ENCODE measurements at places on chromosomes 5 and 9.

GRCh38 chr5:138629392-138629791, 54.2 kb upstream of the HSPA9 start:
- no peak for DNase-seq

- DNase-seq: no peak
These were observed 108.3 kb upstream of the ADAMTSL1 start for GRCh38 chr9:18365651-18366050.

DNA sequence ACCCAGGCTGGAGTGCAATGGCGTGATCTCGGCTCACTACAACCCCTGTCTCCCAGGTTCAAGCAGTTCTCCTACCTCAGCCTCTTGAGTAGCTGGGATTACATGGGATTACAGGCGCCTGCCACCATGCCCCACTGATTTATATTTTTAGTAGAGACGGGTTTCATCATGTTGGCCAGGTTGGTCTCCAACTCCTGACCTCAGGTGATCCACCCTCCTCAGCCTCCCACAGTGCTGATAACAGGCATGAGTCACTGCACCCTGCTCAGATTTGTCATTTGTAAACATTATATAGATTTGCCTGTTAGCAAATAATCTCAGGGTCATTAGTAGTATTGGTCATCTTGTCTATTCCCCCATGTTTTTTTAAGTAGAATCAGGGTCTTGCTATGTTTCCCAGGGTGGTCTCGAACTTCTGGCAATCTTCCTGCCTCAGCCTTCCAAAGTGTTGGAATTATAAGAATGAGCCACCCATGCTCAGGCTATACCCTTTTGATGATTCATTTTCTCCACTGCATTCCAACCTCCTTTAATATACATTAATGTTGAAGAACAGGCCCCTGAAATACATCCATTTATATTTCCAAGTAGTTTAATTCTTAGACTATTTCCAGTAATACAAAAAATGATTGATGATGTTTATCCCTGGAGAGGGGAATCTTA, 17.3 kb downstream of the CENPH start:
- no peak for DNase-seq

DNA sequence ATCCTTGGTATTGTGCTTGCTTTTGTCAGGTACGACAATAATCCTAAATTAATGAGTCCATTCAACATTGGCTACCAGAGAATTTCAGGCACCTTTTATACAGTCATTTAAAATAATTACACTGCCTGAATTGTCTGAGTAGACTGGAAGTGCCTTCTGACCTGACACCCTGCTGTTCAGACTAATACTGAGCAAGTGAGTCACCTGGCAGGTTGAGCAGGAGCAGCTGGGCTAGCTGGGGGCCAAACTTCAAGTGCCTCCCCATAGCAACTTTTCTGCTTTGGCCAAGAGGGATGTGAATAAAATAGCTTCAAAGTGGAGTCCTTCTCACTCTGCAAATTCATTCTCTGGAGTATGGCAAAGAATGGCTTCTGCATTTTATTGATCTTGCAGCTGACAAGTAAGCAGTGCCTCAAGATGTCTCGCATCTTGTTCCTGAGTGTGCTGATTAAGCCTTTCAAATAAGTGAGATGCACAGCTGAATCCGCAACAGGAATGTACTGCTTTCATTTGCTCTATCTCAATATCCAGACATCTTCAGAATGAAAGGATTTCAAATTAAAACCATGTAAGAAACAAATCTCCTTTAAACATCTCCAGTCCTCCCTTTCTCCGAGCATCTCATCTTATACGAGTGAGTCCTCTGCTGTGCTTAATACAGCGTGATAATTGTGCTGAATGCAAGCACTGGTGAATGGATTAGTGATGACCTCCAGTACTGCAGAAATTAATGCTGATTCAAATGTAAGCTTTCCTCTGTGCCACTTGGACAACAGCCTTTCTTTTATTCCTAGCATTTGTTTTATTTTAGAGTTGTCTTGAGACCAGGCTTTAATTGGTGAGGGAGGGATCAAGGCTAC, 271.2 kb downstream of the EDIL3 start:
- no peak for DNase-seq

DNA sequence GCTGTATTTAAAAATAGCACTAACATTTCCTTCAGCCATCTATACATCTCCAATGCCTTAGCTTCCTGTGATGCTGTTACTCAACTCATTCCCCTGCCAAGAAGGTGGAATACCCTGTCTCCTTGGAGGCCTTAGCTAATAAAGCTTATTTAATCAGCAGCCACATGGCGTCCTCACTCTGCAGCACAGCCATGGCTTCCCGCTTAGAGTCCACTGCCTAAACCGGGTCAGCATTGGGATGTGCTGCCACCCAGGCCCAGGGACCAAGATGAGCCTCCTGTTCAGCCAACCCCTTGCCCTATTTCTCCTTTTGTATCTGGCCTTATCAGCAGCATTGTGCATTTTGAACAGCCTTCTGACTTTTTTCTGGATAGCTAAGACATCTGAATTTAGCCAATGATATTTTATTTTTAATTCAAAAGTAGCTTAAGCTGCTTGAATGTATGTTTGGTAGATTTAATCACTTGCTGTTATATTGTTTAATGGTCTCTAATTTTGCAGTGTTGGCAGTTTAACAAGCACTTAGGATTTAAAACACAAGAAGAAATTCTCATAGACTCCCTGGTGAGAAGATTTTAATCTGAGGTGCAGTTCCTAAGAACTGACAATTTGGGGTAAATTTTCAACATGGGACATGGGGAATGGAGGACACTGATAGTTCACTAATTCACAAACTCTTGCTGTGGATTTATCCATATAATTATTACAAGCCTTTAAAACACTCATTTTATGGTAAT, 113.0 kb downstream of the RPS23 start:
- DNase-seq: no peak

- DNase-seq: no peak
These were observed 16.5 kb downstream of the DNAJA1 start for GRCh38 chr9:33041432-33042188.

GRCh38 chr5:66406761-66407336, 189.3 kb upstream of the MAST4 start:
- no peak for DNase-seq

DNA sequence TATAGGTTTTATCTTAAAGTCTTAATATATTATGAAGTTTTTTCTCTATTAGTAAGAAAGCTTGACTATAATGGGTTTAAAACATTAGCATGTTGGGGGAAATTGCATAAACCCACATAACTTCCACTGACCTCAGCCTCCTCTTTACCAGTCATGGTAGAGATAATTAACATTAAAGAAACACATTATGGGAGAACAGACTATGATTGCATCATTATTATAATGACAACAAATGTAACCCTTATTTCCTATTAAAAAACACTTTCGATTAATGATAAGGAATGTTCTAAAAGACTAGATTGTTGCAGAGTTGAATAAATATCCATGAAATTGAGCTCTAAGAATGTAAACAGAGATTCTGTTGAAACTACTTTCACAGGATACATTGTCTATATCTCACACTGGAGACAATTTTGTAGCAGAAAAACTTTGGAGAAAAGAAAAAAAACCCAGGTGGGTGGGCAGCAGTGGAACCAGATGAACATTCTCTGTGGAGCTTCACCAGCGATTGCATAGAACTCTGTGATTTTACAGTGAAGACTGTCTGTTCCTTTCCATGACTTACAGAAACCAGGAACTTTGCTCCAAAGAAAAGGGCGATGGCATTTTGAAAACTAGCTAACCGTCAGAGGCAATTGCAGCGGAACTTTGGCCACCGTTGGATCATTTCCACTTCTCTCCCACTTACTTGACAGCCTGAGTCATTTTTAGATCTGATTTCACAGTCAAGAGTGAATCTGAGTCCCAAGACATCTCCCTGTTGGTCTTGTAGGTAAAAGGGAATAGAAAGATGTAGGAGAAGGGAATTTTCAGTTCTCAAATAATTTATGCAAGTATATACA, 21.0 kb upstream of the ERAP2 start:
- DNase-seq: no peak

- DNase-seq: no peak
These were observed 62.8 kb upstream of the VCAN start for GRCh38 chr5:83408719-83409118.

DNA sequence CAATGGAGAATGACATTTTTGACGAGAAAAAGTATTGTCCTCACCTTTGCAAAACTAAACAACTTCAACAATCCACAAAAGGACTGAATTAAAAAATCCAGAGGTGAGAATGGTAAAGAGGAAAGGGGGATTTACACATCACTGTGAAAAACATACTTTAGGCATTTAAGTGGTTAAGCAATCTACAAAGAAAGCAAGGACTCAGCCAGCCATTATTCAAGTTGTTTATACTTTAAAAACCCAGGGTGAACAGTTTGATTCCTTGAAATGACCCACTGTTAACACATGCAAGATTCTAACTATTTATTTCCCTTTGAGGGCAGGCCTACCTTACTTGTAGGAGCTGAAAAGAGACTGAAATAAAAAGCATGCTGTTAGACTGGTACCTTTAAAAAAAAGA, 29.3 kb downstream of the TUT7 start:
- DNase-seq: no peak

GRCh38 chr5:69485471-69485870, 7.1 kb upstream of the OCLN start:
- no peak for DNase-seq

DNA sequence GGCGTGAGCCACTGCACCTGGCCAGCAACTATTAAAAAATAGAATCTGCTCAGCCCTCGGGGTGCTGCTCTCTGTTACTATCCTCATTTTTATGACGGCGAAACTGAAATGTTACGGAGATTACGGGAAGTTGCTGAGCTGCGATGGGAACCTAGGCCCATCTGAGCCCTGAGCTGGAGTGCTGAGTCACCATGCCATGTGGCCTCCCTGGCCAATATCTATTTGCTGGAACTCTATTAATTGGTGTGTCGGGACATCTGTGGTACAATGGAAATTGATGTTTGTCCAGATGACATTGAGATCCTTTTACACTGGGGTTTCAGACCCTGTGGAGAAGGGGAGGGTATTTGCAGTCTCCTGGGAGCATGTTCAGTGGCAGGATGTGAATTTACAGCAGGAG, 8.1 kb downstream of the PRDM12 start:
- no peak for DNase-seq

DNA sequence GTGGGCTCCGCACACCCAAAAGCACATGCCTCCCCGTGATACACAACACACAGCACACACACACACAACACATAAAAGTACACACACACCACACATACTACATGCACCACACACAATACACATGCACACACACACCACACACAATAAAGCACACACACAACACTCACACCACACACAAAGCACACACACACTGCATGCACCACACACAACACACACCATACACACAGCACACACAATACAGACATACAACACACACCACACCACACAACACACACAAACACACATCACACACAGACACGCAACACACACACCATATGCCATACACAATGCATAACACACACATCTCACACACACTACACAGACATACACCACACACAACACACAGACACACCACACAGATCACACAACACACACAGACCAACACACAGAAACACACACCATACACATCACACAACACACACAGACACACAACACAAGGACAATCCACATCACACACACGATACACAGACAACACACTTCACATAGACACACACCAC, 3.4 kb upstream of the CCDC187 start:
- DNase-seq: no peak

DNA sequence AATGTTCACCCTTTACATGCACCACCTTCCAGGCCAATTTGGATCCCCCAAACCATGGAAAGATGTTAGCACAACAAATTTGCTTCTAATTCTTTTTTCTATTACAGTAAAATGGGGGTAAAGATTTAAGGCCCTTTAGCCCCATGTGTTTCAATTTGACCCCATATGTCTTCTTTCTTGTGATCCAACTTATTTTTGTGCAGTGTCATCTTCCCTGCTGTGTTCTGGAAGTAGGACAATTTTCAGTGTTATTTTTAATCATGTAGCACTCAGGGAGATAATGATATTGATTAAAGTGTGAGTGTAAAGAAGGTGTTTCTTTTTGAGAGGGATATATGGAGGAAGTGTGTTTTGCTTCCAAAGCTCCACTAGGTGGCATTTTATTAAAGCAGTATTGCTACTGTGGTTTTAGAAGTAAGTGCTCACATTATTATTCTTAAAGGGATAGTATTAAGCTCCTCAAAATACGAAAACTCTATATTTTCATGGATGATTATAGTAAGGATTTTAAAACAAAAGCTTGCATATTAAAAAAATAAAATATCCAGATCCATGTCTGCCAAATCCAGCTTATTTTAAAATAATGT, 118.7 kb upstream of the ATP10B start:
- DNase-seq: no peak

DNA sequence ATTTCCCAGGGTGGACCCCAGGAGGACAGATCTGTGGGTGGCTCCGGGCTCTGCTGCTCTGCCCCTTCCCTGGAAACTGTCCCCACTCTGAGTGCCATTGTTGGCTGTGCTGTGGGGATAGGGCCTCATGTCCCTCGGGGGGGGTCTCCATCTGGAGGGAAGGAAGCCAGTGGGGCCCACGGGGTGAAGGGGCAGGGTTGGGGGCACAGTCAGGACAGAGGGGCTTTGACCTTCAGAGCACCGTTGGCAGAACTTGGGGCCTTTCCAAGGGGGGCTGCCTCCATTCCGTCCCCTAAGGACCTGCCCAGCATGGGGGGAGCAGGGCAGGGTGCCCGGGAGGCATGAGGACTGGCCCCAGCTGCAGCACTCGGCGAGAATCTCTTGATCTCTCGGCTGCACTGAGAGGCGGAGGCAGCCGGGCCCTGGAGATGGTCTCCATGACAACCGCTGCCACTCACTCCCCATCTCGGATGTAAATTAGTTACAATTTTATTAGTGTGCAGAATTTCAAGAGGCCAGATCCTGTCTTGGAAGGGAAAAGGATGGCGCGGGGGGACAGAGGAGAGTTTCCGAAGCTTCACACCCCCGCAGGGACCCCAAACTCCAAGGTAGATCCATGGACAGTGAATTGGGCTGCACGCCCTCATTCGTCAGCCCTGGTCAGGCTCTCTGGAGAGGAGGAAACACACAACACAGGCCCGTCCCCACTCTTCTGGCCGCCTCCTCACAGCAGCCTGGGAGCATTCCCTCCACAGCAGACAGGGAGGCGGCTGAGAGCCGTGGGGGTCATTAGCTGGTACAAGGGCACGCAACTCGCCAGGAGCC, 216.2 kb upstream of the IER5L start:
- no peak for DNase-seq

- DNase-seq: no peak
These were observed 491.0 kb upstream of the C9orf72 start for GRCh38 chr9:28064241-28064815.

DNA sequence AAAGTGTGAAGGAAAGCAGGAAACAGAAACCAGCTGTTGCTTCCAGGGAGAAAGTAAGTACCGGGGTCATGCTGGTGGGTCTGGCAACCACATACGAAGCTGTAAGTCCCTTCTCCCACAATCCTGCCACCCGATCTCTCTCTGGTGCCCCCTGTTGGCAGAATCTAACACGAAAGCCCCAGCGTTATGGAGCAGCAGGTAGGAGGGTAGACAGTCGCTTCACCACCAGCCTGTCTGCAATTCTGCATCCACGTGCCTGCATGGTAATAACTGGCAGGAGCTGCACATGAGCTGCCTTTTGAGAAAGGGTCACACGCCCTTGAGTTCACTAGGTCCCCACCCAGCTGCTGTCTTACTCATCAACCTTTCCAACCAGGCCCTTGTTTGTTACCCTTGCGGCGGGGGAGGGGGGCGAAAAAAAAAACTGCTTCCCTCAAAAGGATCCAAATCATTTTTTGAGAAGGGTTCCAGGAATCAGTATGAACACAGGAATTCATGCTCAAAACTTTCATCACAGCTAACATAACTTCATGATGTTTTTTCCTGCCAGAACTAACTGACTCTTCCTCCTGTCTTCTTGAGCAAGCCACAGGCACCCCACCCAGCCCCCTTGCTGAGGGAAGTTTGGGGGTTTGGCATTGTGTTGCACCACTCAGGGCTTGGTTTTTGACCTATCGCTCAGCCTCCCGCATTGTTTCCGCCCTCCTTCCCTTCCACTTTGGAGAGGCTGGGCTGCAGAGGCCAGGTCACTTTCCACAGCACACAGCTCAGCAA, 19.6 kb upstream of the TMEM252 start:
- DNase-seq: peak; percentile 8
